GM13976 (cell line): ENCODE measurements at places on chromosomes 6 and 20.
A peak's percentile ranks its signal among the peaks of the same experiment; 100 is the strongest.

- no peak for DNase-seq
Measured at GRCh38 chr6:106184629-106185028, 98.5 kb downstream of the PRDM1 start.

- DNase-seq = no peak
Measured at GRCh38 chr20:34185766-34186620, 55.2 kb upstream of the ASIP start.

- DNase-seq = no peak
Measured at GRCh38 chr6:33375143-33375671, 16.4 kb upstream of the KIFC1 start.

GRCh38 chr6:168837254-168838036 is 396.5 kb downstream of the SMOC2 start:
- DNase-seq = no peak

DNA sequence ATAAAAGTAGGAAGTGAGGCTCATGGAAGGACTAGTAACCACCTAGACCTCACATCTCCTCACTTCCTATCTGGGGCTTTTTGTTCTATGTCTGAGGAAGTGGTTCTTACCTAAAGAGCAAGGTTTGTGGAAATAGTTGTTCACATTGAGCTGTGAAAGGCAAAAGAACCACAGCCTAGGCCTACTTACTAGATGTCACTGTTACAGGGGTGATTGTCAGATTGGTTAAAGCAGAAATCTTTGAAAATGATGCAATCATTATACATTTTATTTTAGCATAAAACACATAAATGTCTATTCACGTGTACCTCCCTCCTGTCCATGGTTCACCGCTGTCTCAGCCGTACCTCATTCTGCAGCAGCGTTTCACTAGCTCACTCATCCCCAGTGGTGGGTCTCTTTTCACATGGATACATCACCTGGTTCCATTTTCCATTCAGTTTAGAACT is 268.8 kb downstream of the TMEM242 start:
- DNase-seq = peak; percentile 46

- DNase-seq = peak; percentile 66
Measured at GRCh38 chr20:5448449-5449118, 131.8 kb upstream of the PROKR2 start.

DNA sequence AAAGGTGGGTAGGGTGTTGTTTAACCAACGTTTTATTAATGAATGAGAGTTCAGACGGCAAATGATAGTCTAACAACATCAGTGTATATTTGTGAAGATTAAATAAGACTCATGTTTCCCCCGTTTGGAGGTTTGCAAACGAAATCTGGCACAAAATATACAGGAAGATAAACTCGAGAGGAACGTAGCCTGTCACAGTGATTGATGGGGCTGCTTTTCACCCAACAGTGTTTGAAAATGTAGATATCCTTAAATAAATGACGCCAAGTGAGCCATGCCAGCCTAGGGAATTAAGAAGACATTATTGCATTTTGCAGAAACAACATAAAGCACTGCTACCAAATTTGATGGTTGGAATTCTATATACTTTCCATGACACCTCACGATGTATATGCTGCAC is 696.5 kb upstream of the FLRT3 start:
- DNase-seq = no peak

DNA sequence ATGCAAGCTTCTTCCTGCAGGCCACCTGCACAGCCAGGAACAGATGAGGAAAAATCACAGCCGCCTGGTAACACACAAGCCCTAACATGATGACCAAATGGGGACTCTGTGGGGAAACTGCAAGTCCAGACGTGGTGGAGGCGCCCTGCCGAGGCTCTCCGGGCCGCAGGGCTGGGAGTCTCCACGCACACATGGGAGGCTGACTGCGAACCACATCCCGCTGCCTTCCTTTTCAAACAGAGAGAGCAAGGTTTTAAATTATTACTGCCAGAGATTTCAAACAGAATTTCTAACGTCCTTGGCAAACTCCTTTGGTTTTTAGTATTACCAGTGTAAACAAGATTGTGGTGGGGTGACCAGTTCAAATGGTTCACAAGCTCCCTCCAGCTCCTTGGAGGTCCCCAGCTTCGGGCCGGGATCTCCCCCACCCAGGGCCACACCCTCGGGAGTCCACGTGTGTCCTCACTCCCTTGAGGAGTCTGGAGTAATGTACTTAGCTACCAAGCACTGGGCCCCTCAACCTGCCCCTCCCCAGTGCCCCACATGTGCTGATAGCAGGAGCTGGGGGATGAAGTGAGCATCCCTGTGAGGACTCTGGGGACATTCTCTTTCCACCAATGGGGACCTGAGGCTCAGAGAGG is 252.7 kb downstream of the TAF4 start:
- no peak for DNase-seq
